ENCODE measurements at places on chromosomes 16 and 17. TPM values are rescaled to one million over a fixed set of nuclear protein-coding genes. Genes with fewer than 3 reads are reported as not detected.

Gene KCNAB3
- total RNA-seq, result 0.95 TPM

Gene KLHL10
- 0.57 TPM for total RNA-seq

Gene NF1
- 15.6 TPM for total RNA-seq

Gene RNF43
- total RNA-seq, result 8.6 TPM

Gene MPP2
- total RNA-seq, result 0.48 TPM

Gene CDH5
- total RNA-seq, result 21.6 TPM

Gene KRTAP2-2
- not detected for total RNA-seq

Gene DHX8
- total RNA-seq, result 31.1 TPM

Gene STAT5B
- total RNA-seq, result 17.9 TPM

Gene TEX14
- total RNA-seq, result 0.13 TPM

Gene TM4SF5
- total RNA-seq, result not detected

Gene PPM1E
- 0.23 TPM for total RNA-seq

Gene PIRT
- not detected for total RNA-seq

Gene SOX8
- total RNA-seq, result not detected

Gene KRT33B
- total RNA-seq, result 0.32 TPM
